ENCODE measurements at places on chromosomes 5 and 9. TPM values are rescaled to one million over a fixed set of nuclear protein-coding genes. Genes with fewer than 3 reads are reported as not detected.

DNA sequence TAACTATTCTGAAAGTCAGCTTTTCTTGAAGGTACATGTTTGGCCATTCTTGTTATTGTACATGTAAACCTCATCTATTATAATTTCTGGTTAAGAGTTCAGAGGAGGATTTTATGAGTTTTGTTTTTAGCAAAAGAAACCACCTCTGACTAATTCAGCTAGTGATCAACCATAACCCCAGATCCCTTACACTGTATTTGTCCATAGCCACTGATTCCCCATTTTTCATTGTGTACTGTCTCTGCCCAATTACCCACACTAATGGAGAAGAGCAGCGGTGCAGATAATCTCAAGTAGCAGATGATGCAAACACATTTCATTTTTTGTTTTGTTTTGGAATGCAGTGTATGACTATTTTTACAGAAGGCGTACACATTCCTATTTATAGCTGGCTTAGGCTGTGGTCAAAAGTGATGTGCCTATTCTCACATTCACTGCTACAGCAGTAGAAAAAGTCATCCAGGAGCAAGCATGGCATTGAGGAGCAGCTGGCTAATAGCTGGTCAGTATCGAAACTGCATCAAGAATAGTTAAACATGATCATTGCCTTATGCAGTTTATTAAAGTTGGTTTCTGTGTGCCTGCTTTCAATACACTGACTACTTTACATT, 988.3 kb downstream of the DTWD2 start:
- no peak for DNase-seq

DNA sequence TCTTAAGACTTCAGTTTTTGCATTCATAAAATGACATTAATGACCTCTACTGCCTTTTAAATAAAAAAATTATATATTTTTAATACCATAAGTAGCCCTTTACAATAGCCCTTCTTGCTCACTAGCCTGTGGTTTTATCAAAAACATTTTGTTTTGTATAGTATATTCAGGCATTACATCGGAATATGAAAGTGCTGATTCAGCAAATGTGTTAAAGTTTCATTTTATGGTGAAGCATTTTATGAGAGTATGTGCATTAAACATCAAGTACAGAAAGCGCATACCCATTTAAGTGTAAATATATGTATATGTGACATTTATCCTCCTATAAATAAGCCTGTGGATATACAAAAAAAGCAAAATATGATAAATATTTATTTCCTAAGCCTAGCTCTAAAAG, 56.2 kb upstream of the GABRB2 start:
- DNase-seq: no peak

DNA sequence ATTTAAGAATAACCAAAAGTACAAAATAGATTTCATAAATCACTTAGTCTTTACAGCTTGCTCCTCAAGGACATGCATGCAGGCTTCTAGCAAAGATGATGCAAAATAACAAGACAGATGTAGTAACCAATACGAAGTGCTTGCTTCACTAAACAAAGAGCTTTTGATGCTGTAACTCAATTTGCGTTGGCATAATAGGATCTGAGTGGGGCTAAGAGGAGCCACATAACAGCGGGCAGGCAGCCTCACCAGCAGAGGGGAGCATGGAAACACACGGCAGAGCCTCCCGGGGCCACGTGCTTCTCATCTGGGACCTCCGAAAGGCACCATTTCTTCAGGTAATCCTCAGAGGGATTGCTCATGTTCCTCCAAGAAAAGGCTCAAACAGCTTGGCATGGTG, 139.7 kb downstream of the C5orf15 start:
- DNase-seq: no peak

- no peak for DNase-seq
These were observed 26.5 kb downstream of the AQP7 start for GRCh38 chr9:33375841-33376321.

DNA sequence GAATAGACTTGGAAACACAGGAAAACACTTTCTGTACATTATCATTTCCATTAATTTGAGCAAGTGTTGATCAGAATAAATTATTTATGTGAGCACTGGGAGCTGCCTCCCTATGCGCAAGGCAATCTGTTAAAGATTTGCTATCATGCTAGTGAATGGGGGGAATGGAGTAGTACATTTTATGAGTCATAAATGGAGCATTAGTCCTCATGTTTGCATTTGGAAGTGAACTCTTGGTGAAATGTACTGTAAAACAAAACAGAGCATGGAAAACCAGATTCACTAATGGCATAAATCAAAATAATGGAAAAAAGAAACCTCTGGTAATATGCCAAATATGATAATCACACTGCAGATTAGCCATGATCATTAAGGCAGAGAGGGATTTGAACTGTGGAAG, 40.5 kb upstream of the TMC1 start:
- DNase-seq: no peak

DNA sequence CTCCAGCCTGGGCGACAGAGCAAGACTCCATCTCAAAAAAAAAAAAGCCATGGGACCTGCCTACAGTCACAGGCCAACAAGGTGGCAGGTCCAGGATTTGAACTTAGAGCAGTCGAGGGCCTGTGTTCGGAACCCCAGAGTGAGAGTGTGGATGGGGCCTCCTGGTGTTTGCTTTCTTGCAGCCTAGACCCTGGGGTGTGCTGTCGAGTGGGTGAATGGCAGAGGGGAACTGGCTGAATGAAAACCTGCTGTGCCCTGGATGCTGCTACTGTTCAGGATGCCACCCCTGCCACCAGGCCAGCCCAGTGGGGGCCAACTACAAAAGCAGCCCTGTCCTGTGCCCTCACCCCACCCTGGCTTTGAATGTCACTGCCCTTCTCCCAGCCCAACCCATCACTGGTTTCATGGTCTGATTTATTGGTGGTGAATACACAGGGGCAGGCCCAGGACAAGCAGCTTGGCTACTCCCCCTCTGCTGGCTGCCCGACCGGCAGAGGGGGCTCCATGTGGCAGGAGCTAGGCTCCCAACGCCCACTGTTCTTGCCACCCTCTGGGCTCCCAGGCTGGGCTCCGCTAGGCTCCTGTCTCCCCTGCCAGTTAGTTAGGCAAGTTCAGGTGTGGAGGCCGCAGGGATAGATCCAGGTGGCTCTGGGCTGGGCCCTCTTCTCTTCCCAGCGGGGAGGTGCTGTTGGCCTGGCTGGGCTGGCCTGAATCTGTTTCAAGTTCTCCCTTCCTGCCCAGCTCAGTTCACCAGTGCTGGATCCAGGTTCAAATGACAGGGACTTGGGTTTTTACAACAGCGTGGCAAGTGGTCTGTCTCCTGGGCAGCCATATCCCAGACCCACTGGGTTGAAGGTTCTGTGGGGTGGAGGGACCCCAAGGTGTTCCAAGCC, 12.2 kb downstream of the FPGS start:
- DNase-seq: no peak

GRCh38 chr5:53041071-53041692, 52.0 kb downstream of the ITGA2 start:
- no peak for DNase-seq

GRCh38 chr5:39177631-39177964, 41.8 kb downstream of the FYB1 start:
- DNase-seq: no peak

- no peak for DNase-seq
These were observed 28.1 kb downstream of the TARS1 start for GRCh38 chr5:33468775-33469435.

DNA sequence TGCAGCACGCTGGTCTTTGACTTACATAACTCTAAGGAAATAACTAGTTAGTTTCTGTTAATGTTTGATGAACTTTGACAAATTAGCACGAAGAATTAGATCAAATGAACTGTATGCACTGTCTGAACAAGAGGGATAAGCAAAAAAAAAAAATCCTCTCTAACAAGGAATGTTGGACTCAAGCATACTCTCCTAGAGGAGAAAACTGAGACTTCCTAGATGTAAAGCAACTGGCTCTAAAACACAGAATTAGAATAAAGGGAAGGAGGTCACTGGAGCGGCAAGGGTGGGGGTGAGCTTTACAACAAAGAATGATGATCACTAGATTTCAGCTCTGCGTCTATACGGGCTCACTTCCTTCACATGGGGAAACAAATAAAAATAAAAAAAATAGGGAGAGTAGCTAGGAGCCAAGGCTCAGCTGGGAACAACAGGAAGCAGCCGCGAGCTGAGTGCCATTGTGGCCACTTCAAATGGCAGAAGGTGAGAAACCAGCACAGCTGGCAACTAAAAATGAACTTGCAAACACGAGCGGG, 48.7 kb upstream of the CEMIP2 start:
- DNase-seq: no peak

- no peak for DNase-seq
These were observed 20.8 kb upstream of the MATR3 start for GRCh38 chr5:139272471-139273321.

GRCh38 chr5:109589986-109590385, 99.7 kb upstream of the MAN2A1 start:
- DNase-seq: no peak

DNA sequence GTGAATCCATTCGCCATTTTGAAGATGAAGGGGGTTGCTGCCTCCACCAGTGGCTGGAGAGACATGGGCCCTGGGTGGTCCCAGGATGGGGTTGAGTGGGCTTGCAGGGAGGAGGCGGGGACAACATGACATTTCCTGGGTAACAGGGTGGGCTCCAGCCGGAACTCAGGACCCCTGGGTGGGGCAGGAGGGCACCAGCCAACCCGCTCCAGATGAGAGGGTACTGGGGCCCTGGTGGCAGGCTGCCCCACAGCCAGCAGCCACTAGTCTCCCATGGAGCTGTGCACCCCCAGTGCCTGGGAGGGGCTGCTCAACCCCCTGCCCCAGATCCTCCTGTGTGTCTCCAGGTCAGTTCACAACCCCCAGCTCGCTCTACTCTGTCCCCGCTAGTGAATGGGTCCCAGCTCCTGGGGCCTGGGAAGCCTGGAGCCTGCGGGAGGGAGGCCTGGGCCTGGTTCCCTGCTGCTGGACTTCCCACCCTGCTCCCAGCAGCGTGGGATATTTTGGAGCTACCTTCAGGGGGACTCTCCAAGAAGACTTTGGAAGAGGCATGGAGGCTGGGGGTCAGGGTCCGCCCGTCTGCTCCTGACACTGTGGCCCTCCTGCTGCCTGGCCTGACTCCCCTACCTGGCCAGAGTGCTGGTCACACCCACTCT, 55.9 kb downstream of the AHRR start:
- DNase-seq: no peak

Gene TAS2R1
- not detected for total RNA-seq

Gene JAKMIP2
- total RNA-seq: not detected

Gene SMIM33
- total RNA-seq: not detected

All from gastrocnemius medialis (tissue), 4 donors.